ENCODE measurements at places on chromosomes 1 and 21.

GRCh38 chr1:218735436-218736032 is 390.4 kb downstream of the TGFB2 start:
- DNase-seq = no peak

DNA sequence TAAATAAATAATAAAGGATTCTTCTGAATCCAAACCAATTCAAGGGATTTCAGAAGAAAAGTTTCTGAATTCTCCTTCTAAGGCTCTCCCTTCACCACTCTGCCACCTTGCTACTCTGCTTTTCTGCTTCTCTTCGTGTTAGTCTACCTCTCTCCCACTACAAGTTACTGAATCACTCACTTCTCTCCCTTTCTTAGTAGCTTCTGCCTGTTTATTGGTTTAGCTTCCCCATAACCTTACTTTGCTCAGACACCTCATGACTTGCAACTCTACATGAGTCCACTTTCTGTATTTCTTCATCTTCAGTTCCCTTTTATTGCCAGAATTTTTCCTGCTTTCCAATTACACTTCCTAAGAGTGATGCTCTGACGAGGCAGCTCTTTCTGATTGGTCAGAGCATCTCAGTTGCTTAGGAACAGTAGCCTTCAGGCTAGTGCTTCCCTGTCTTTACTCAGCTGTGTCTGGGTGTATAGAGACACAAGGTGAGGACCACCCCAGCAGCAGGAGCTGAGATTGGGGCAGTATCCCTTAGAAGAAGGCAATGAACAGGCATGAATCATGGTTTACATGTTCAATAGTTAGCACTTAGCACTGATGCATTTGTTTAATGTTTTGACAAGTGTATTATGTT is 144.6 kb downstream of the SLC30A10 start:
- no peak for DNase-seq

GRCh38 chr1:96596226-96596922 is 125.2 kb upstream of the PTBP2 start:
- DNase-seq = no peak

DNA sequence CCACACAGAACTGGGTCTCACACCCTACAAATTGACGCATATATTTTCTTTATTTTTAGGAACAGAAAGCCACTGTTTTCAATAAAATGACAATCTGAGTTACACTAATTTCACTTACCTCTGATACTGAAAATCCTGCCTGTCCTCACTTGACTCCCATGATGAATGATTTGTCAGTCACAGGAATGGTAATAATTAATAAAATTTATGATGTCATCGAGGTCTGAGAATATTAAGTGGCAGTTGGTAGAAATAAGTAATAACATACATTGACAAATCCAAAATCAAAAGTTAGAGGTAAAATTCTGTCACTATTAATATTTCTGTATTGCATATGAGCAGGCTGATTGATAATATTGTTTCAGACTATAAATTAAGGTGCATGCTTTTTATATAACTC is 418.7 kb upstream of the RGS18 start:
- no peak for DNase-seq

DNA sequence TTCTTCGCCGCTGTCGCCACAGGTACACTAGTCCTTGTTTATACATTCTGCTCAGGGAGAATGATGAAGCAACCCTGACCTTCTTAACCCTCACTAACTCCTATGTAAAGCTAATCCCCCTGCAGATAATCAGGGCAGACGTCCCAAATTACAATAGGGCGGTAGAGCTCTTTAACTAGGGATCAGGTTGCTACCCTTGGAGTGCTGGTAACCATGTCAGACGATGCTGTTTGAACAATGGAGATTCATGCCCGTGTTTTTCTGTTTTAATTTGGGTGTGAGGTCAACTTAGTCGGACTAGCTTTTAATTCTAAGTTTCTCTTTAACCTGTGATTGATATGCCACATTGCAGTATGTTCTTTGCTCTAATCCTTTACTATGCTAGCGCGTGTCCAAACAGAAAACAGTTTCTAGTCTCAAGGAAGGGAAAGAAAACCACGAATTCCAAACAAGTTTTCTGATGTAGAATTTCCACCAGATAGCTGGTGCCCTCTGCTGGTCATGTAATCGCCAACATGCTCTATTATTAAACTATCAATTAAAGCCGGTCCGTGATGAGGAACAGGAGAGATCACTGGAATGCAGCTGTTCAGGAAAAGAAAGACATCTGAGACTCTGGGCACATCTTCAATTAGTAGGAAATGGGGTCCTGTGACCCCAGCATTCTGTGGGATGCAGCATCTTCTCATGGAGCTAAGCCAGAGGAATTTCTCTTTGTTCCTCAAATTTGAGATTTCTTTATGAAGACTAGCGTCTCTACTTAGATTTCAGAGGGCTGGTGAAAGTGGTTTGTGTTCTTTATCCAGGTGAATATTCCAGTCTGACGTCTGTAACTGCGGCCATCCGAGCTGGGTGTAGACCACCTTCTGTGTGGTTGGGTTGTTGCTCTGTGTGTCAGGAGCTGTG is 18.3 kb upstream of the VAMP3 start:
- DNase-seq = no peak

DNA sequence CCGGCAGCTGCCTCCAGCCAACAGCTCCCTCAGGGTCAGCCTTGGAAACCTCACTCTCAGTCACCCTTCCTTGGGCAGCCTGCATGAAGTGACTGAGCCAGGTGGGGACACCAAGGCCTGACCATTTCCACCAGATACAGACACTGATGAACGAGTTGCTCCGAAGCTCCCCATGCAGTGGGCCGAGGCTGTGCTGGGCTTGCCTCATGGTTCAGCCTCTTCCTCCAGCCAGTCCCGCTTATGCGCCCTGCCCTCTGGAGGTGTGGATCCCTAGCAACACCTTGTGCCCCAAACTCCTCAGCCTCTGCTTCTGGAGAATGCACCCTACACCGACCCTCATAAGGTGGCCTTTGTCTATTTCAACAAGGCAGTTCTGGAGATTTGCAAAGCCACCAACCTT is 236.0 kb downstream of the RRAGC start:
- DNase-seq = no peak

DNA sequence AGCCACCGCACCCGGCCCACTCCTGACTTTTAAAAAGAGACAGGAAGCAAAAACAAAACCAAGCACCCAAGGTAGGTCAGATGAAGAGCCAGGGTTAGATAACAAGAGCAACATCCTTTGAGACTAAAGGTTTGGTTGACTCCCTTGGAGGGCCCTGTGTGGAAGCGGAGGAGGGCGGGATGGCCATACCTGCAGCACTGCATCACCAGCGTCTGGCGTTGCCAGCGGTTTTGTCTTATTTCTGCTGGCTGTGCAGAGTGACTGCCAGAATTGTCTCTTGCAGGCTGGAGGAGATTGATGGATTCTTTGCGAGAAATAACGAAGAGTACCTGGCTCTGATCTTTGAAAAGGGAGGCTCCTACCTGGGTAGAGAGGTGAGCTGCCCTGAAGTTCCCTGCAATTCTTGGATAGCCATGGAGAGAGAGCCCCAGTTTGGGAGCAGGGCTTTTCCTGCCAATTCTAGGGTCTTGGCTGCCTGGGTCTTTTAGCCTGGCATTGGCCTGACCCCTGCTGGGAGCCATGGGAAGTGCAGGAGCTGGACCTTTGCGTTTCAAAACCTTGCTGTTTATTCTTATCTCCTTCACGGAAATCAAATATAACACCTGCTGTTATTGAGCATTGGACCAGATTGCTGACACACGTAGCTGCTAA is 24.0 kb downstream of the QSOX1 start:
- DNase-seq = peak; percentile 73

- DNase-seq = no peak
These were observed 17.0 kb upstream of the TRIM45 start for GRCh38 chr1:117138561-117138960.

- no peak for DNase-seq
These were observed 1450.2 kb downstream of the BRINP3 start for GRCh38 chr1:189027512-189027911.

- no peak for DNase-seq
These were observed 947.5 kb downstream of the BRINP3 start for GRCh38 chr1:189530162-189530561.

- peak; percentile 11 for DNase-seq
These were observed 1.9 kb upstream of the OR13G1 start for GRCh38 chr1:247681288-247681897.

DNA sequence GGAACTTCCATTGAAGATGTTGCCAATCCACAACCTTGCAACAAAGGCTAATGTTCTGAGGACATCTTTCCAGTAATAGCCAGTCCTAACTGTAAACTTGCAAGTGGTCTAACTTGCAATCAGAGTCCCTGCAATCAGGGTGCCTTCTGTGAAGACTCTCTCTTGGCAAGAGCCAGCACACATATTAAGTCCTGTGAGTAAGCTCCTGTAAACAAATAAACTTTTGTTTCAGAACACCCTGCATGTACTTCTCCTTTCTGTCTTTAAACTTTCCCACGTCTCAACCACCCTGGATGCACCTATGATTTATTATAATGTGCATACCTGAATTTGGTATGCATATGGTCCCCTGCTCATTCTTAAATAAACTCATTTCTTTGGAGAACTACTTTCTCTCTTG is 9.1 kb downstream of the GBP7 start:
- no peak for DNase-seq

GRCh38 chr1:64223329-64224151 is 20.1 kb downstream of the UBE2U start:
- no peak for DNase-seq

- no peak for DNase-seq
These were observed 23.5 kb upstream of the SLC5A9 start for GRCh38 chr1:48198970-48199369.

GRCh38 chr21:46585191-46585953 is 19.5 kb downstream of the S100B start:
- no peak for DNase-seq

GRCh38 chr1:171973421-171973820 is 132.1 kb downstream of the DNM3 start:
- DNase-seq = no peak

GRCh38 chr1:156510709-156511108 is 10.1 kb upstream of the MEF2D start:
- DNase-seq = no peak
